Inflammatory macrophage treated with lipopolysaccharide for 1 hour (primary cell): ENCODE measurements at places on chromosomes 2 and 18.

GRCh38 chr2:234555616-234556249 is 58.9 kb upstream of the ARL4C start:
- DNase-seq, result no peak

GRCh38 chr2:144849612-144850011 is 329.7 kb upstream of the ZEB2 start:
- no peak for DNase-seq

GRCh38 chr2:26913999-26914658 is 56.3 kb upstream of the MAPRE3 start:
- DNase-seq, result no peak

GRCh38 chr2:62956651-62957050 is 94.0 kb upstream of the OTX1 start:
- DNase-seq, result no peak

DNA sequence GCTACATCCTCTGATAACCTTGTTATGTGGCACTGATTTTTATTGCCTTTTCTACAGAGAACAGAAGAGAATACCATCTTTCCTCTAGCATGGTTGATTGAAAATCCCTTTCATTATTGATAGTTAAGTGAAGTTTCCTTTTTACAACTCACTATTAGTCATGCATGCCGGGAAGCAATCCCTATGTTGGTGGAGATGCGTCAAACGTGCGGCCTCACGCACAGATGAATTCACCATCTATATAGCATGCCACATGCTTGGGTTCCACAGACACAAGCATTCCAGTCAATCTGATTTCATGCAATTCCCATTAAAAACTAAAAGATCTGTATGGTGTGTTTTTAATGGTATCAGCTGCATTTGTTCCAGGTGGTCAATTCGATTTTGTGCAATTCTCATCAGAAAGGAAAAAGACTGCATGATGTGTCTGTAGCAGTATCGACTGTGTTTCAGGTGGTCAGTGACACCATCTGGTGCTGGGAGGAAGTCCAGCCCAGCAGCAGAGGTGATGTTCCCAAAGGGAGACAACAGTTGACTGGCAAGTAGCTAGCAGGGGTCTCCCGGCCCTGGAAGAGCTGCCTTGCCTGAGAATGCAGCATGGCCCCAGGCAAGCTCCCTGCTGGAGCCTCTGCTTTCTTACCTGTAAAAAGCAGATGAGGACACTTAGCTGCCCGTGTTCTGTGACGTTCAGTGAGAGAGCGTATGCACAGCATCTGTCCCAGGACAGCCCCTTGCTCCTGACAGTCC is 151.3 kb upstream of the NCK2 start:
- DNase-seq, result no peak

- DNase-seq, result no peak
Observed at GRCh38 chr2:218244204-218244603, 16.6 kb upstream of the GPBAR1 start.

DNA sequence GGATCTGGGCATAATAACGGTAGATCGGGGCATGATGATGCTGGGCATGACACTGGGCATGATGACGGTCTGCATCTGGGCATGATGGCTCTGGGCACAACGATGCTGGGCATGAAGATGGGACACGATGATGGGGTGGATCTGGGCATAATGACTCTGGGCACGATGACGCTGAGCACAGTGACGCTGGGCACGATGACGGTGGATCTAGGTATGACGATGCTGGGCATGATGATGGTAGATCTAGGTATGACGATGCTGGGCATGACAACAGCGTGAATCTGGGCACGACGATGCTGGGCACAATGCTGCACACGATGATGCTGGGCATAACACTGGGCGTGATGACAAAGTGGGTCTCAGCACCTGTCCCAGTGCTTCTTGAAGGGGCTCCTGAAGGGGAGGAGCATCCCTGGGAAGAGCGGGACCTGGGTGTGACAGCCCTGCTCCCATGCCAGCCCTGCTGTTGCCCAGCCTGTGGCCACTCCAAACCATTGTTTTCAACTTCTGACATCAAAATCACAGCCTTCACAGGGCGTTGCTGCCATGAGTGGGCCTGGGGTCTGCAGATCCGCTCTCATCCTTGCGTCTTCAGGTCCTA is 30.4 kb upstream of the ALLC start:
- DNase-seq, result no peak
